GM12892 (cell line): ENCODE measurements at places on chromosomes 5 and 9.

GRCh38 chr9:138102246-138103051 is 224.9 kb downstream of the CACNA1B start:
- DNase-seq, result no peak

- no peak for DNase-seq
These were observed 120.1 kb upstream of the TSLP start for GRCh38 chr5:110951373-110951791.

DNA sequence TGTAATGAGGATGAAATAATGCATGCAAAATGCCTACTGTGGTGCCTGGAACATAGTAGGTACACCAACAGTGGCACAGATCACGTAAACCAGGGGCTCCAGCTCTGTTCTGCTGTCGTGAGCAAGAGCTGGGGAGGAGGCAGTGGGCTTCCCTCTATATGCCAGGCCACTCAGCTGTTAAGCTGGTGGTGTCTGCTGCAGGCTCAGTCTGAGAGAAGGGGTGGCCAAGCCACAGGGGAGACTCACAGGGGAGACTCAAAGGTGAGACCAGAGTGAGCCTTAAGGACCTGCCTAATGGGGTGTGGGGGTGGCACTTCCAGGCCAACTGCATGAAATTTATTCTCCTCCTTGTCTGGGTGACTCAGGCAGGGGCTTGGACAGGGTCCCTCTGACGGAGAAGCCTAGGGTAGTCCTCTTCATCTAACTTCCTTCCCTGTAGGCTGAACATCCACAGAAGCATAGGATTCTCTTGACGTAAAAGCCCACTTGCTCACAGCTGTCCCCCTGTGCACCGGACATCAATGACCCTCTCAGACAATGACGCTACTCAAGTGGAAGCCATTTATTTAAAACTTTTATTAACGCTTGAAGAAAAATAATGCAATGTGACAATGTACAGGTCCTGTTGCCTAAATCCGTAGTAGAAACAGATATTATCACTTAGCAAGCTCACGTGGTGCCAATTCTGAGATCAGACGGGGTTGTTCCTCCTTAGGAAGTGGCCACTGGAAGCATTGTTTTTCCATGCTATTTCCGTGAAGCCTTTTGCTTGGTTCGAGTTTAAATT is 13.9 kb downstream of the STC2 start:
- DNase-seq, result no peak

- no peak for DNase-seq
These were observed 31.6 kb downstream of the B4GALT1 start for GRCh38 chr9:33135470-33135958.

DNA sequence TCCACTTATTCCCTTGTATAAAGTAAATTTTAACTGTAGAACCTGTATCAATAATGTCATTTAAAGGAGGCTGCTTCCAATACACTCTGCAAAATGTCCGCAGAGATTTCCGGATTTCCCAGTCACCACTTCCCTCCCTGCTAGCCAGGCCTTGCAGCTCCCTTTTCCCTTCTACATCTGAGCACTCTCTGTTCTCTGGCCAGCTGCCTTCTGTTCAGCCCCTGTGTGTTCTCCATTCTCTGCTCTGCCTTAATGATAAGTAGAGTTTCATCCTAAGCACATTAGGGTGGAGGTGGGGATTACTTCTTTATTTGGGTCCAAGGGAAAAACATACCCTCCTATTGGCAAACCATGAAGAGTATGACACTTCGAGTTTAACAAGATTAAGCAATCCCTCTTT is 719.6 kb upstream of the WWC1 start:
- DNase-seq, result no peak

GRCh38 chr9:34383904-34384303 is 7.2 kb upstream of the MYORG start:
- DNase-seq, result no peak
